ENCODE measurements at places on chromosomes 13 and 19.

- peak; percentile 32 for DNase-seq
These were observed 6.6 kb upstream of the ZNF428 start for GRCh38 chr19:43625918-43626579.

DNA sequence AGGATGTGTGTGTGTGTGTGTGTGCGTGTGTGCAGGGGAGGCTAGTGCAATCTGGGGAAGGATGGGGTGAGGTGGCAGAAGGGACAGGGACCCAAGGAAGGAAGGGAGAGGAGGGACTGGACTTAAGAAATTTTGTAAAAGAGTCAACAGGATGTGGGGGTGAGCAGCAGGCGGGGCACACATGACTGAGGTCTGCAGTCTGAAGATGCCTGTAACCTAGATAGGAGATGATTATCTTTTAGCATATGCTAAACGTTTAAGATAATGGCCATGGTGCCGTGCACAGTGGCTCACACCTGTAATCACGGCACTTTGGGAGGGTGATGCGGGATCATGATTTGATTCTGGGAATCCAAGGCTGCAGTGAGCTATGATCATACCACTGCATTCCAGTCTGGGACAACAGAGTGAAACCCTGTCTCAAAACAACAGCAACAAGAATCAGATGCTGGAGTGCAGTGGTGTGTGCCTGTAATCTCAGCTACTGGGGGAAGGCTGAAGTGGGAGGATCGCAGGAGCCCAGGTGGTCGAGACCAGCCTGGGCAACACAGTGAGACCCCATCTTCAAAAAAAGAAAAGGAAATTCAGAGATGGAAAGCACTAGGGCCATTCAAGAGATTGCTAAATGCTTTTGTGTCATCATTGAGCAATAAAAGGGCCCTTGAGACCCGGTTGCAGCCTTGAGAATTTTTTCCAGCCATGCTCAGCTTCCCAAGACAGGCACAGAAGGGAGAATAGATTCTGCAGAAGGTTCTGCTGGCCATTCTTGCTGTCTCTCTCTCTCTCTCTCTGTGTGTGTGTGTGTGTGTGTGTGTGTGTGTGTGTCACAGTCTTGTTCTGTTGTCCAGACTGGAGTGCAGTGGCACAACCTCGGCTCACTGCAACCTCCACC is 3.8 kb upstream of the ZNF414 start:
- DNase-seq = peak; percentile 31

- DNase-seq = no peak
These were observed 4.0 kb downstream of the HSD11B1L start for GRCh38 chr19:5684694-5685430.

- no peak for DNase-seq
These were observed 9.1 kb downstream of the COQ8B start for GRCh38 chr19:40707615-40708014.

DNA sequence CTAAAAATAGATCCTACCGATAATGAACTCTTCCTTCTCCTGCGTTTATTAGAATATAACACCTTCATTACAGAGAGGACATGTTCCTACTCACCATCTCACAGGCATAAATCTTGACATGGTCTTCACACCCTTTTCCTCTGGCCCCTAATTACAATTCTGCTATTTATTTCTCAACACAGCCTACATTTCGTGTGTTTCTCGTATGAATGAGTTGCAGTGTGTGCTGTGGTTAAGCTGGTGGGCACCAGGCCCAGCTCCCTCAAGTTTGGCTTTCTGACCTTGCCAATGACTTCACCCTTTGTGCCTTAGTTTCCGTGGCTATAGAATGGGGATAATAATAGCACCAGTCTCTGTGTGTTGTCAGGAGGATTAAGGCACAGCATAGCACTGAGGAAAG is 12.3 kb upstream of the KATNAL1 start:
- DNase-seq = no peak

DNA sequence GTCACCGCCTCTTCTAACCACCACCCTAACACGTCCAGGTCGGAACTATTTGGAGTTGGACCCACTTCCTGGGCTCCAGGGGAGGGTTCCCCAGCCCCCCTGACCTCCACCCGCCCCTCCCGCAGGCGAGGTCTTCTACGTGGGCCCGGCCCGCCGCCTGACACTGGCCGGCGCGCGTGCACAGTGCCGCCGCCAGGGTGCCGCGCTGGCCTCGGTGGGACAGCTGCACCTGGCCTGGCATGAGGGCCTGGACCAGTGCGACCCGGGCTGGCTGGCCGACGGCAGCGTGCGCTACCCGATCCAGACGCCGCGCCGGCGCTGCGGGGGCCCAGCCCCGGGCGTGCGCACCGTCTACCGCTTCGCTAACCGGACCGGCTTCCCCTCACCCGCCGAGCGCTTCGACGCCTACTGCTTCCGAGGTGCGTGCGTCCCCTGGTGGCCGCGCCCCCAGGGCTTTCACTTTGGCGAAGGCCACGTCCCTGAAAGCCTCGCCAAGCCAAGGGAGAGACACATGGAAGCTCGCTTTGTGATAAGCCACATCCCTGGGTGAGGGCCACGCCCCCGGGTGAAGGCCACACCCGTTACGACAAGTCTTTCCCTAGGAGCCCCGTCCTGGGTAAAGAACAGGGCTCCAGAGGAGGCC is 13.2 kb downstream of the NCAN start:
- peak; percentile 64 for DNase-seq

GRCh38 chr19:49773663-49774350 is 7.0 kb downstream of the AP2A1 start:
- DNase-seq = no peak

- peak; percentile 96 for DNase-seq
These were observed at the start of gene ZNF17 for GRCh38 chr19:57410877-57411671. TSS of gene ZNF17 (plus strand) at chr19:57411161. CDS start at chr19:57413616, 2,455 bp downstream.

DNA sequence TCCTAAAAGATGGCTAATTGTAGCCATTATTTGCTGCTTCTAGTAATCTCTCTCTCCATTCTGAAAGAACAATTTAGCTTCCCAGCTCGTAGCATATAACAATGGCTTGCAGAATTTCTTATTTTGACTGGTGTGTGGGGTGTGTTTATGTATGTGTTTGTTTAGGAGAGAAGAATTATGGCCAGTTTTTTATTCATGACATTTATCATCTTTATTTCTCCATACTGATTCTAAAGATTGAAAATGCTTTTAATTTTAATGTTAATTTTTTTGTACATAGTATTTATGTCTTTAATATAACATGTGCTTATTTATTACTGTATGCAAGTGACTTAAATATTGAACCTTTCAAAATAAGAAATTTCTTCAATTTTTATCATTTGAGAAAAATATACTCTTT is 115.8 kb upstream of the TMTC4 start:
- no peak for DNase-seq

- no peak for DNase-seq
These were observed 5.4 kb downstream of the NCLN start for GRCh38 chr19:3190921-3191805.

- no peak for DNase-seq
These were observed 448.7 kb upstream of the MIR17HG start for GRCh38 chr13:90898811-90899210.

GRCh38 chr13:111644750-111645149 is 324.3 kb downstream of the TEX29 start:
- no peak for DNase-seq

- no peak for DNase-seq
These were observed 25.2 kb downstream of the IL17D start for GRCh38 chr13:20728579-20729311.

DNA sequence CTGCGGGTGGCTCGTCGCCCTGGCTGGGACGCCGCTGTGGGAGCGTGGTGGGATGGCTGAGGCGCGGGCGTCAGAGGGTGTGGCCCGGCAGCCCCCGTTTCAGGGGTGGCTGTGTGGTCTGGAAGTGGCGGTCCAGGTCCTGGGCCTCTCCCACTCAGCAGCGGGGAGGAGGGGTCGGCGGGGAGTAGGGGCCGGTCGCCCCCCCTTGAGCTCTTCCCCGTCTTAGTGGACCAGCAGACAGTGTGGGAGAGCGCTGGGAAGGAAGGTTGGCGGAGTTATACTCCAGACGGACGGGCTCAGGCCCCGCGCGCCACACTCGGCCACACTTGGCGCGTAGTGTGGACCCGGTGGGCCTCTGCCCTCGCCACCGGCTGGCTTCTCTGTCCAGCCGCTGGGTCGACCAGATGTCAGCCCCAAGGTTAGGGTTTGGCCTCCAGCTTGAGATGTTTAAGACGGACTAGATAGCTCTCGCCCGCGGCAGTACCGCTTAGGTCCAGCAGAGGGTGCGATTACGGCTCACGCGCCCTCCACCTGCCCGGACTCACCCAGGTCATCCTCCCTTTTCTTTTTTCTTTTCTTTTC is 21.7 kb upstream of the ZNF429 start:
- DNase-seq = no peak

DNA sequence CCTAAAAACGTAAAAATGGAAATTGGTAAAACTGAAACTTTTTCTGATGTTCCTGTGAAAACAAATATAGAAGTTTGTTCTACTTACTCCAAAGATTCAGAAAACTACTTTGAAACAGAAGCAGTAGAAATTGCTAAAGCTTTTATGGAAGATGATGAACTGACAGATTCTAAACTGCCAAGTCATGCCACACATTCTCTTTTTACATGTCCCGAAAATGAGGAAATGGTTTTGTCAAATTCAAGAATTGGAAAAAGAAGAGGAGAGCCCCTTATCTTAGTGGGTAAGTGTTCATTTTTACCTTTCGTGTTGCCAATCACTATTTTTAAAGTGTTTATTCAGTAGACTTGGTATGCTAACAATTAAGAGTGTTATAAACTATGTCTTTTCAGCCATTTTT is 25.6 kb downstream of the BRCA2 start:
- no peak for DNase-seq

DNA sequence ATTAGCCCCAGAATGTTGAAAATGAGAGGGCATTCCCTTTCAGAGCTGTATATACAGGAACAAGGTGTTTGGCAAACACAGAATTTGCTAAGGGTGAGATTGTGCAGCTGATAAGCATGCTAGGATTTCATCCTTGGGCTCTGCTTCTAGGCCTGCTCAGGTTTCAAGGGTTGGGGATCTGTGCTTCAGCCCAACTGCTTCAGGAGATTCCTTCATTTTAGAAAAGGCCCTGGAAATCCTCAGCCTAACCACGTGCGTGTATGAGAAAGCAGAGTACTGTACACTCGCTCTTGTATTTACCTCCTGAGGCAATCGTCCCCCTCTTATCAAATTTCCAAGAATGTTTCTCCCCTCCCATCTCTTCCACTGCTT is 291.6 kb upstream of the ARGLU1 start:
- no peak for DNase-seq

GRCh38 chr13:47846886-47847285 is 154.2 kb downstream of the SUCLA2 start:
- DNase-seq = no peak

GRCh38 chr13:32530841-32531253 is 7.7 kb downstream of the N4BP2L2 start:
- DNase-seq = peak; percentile 33

DNA sequence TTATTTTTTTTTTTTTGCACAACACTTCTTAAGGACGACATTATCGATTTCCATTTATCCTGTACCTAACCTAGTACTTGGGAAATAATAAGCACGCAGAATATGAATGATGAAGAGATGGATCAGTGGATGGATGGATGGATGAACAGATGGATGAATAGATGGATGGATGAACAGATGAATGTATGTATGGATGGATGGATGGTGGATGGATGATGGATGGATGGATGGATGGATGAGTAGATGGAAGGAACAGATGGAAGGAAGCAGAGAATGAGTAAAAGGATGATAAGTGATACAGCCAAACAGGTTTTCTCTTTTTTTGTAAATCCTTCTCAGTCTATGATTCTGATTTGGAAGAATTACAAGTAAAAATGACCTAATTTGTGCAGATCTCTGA is 166.9 kb downstream of the COL4A1 start:
- DNase-seq = no peak

- peak; percentile 93 for DNase-seq
These were observed 47.0 kb upstream of the PNMA8B start for GRCh38 chr19:46542428-46543230.

DNA sequence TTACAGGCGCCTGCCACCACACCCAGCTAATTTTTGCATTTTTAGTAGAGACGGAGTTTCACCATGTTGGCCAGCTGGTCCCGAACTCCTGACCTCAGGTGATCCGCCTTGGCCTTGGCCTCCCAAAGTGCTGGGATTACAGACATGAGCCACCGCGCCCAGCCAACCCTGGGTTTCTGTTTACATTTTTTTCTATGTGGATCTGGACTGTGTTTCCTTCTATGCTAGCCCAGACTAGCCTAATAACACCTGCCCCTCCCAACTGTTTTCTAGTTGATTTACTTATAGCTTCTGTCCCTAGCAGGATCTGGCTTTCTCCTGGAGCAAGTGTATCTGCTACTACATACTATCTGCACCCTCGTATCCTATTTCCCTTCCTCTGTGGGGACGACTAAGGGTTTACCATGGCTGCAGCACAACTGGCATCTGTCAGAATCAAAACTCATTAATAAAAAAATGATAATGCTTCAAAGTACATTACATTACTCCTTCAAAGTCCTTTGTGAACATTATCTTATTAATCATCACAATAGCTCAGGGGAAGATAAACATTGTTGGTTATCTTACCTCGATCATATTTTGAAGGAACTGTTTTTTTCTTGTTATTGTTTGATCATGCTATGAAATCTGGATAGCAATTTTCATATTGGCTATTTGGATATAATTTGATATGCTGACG is 228.3 kb downstream of the KLF5 start:
- DNase-seq = peak; percentile 49

- no peak for DNase-seq
These were observed 782 bp downstream of the CYSLTR2 start for GRCh38 chr13:48654511-48654910.

- no peak for DNase-seq
These were observed 5.1 kb downstream of the CHMP2A start for GRCh38 chr19:58549664-58550361.
